Activated gamma-delta T cell treated with Interleukin-2 at 50 U/mL for 16 hours (primary cell): ENCODE measurements at places on chromosomes 12 and 14.

DNA sequence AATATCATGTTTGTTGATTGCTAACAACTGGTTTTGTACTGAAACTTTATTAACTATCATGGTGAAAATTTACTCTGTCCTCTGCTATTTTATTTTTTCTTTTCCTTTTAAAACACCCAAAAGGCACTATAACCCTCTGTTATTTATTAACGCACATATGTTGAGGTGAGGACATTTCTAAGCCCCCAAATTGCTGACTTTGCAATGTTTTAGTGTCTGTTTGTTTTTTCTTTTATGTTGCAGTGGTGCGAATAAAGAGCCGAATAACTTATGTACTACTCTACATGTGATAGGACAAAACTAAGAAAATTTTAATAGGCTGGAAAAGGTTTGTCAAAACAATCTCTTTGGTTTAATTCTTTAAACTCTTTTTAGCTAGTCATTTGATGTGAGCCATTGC, 24.5 kb upstream of the PAWR start:
- no peak for DNase-seq

DNA sequence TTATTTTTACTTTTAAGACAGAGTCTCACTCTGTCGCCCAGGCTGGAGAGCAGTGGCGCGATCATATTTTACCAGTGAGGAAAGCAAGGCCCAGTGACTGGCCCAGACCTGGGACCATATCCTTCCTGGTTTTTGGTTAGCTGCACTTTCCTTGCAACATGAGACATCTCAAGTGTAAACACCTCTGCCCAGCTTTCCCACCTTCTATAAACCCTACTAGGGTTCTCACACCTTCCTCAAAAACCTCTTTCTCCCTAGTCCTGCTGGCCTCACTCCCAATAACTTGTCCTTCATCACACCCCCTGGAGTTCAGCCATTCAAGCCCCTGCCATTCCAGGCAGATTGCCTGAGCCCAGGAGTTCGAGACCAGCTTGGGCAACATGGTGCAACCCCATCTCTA, 10.3 kb upstream of the PRPH start:
- no peak for DNase-seq

GRCh38 chr14:105384605-105385321, 13.6 kb upstream of the TEX22 start:
- DNase-seq: no peak

DNA sequence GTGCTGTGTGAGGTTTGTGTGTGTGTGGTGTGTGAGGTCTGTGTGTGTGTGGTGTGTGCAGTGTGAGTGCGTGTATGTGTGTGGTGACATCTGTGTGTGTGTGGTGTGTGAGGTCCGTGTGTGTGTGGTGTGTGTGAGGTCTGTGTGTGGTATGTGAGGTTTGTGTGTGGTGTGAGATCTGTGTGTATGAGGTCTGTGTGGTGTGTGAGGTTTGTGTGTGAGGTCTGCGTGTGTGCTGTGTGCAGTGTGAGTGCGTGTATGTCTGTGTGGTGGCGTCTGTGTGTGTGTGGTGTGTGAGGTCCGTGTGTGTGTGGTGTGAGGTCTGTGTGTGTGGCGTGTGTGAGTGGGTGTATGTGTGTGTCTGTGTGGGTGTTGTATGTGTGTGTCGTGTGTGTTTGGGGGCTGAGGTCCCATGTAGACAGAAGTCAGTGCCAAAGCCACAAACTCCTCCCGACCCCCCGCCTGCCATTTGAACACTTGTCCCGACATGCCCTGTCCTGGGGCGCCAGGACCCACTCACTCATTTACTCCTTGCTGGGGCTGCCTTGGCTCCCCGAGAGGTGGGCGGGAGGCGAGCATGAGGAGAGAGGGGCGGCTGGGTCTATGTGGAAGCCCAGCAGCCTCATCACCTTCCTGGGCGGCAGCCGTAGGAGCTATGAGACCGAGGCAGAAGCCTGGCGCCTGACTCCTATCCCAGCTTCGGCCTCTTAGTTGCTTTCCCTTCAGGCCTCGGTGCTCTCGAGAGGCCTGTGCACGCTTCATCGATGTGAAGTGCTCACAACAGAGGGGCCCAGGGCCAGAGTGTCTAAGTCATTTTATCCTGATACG, 20.5 kb downstream of the RILPL1 start:
- DNase-seq: no peak

- DNase-seq: no peak
These were observed 255.9 kb downstream of the NPAS3 start for GRCh38 chr14:33194551-33194950.

- peak; percentile 67 for DNase-seq
These were observed at the start of gene ZBTB39 for GRCh38 chr12:57005980-57006808. TSS of gene ZBTB39 (minus strand) at chr12:57006546. CDS start at chr12:57004917, 1,629 bp downstream.

DNA sequence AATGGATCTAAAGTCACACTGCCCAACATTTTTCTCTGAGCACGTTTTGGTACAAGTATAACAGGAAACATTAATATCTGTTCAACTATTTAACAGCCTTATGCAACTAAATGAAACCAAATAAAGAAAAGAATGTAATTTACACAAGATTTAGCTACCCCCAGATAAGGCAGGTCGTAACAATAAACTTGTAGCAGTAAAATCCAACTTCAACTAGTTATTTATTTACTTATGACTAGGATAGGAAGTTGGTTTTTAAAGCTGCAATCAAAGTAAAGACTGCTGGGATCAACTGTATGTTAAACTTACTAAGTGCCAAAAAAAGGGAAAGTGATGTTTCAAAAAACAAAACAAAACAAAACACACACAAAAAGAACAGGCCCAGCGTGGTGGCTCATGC, 30.9 kb downstream of the FERMT2 start:
- DNase-seq: no peak

DNA sequence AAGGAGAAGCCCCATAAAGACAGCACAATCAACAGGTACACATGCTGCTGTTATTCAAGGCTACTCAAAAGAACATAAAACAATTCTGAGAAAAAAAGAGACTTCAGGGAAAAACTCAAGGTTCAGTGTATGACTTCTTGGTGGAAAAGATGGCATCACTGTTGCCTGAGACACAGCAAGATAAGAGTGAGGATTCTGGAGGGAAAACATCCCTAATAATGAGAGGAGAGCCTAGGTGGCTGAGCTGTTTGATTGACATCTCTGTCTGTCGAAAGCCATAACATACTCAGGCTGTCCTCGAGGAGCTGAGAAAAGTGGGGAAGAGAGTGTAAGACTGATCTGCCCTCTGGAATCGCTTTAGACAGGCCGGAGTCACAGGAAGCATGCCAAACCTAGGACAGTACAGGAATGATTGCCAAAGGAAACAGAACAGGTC, 193.4 kb upstream of the AMIGO2 start:
- DNase-seq: no peak

GRCh38 chr12:49276304-49277290, 11.7 kb downstream of the TUBA1C start:
- DNase-seq: no peak

DNA sequence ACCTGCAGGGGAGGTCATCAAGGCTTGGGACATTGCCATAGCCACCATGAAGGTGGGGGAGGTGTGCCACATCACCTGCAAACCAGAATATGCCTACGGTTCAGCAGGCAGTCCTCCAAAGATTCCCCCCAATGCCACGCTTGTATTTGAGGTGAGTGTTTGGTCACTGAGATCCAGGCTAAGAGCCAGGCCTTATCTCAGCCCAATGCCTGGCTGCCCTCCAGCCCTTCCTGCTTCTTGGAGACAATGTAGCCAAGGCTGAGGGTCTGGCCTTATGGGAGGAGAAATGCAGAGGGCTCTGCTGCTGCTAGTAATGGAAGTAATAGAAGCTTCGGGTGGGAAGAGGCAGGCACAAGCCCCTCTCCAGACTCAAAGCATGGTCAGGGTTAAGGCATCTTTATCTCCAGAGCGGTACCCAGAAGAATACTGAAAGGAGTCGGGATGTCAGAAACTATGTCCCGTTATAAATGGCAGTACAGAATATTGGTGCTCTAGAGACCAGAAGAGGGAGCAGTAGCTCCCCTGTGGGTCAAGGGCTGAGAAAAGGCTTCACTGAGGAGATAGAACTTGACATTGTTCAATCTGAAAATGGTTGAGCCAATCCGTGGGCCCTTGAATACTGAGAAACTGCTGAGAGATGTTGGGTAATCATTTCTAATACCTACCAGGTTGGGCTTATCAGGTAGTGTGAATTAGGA, 3.1 kb downstream of the FKBP4 start:
- DNase-seq: no peak

DNA sequence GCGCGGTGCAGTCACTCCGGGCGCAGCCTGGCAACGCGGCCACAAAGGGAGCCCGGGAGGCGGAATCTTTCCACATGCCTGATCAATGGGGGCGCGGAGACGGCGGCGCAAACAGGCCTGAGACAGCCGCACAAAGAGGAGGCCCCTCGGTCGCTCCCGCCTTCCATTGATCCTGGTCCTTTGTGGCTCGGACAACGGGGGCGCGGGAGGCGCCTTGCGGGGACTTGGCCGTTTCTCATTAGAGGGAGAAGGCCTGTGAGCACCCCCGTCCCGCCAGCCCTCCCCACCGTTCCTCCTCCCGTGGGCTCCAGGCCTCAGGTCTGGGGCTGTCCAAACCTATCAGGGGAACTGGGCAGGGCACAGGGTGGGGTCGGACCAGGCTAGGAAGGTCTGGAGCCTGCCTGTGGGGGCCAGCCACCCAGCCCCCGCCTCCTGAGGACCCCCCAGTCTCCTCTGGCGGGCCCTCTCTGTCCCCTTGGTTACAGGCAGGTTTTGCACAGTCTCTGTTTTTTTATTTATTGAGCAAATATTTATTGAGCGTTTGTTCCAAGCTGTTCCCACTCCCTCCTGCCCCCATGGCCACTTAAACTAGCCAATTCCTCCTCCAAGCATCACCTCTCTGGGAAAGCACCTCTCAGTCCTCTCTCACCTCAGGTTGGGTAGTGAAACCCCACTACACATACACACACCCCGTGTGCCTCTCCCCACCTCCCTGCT, 29.0 kb upstream of the MSI1 start:
- DNase-seq: no peak

DNA sequence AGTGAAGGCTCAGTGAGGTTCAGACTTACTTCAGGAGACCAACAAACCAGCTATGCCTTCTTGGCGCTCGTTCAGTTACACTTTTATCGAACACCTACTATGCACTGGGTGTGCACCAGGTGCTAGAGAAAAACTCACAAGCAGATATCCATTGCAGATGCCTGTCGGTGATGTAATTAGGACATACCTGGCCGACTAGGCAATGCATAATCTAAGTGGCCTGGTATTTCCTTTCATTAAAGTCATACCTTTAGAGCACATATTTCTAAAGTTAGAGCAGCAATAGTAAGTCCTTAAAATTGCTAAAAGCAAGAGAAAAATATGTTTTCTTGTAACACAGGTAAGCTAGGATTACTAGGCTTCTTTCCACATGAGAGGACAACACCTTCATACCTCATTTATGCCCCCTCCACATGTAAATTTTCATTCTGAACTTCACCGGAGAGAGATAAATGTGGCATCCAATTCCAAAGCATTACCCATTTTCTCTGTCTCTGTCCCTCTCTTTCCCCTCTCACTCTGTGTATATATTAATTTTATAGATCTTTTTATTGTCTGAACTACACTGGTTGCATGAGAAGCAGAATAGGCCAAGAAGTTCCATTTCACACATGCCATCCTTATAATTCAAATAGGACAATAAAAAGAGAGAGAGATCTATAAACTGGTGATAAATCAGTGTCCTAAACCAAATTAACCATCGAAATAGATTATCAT, 242.2 kb downstream of the SPTSSA start:
- no peak for DNase-seq

GRCh38 chr14:47626151-47627035, 49.0 kb downstream of the MDGA2 start:
- DNase-seq: no peak

DNA sequence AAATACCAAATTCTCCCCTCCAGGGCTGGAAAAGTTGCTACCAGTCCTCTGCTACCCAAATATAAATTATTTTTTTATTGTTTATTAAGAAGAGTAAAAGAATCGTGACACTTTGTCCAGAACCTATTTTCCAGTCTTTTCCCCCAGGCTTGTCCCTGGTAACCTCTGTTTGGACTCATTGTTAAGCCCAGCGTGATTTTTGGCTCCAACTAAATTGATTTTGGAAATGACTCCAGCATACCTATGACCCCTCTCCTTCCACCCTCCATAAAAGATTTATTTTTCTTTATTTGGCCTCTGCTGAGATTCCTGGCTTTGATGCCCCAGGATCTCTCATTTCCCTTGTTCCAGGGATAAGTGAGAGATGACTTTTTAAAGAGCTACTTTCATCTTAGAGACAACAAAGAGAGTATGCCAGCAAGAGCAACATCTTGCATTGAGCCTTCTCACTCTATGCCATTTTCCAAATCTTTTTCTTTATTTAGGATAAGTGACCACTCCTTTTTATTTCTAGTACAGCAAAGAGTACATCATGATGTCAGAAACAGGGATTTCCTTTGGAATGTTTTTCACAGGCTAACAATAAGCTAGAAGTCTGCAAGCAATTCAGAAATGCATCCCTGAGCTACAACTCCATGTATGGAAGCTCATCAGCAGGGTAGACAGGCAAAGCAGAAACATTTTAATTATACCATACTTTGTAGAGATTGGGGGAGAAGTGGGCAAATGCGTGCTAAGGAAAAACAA, 75.8 kb downstream of the DAD1 start:
- DNase-seq: no peak

GRCh38 chr14:53356361-53357150, 203.4 kb upstream of the DDHD1 start:
- no peak for DNase-seq

DNA sequence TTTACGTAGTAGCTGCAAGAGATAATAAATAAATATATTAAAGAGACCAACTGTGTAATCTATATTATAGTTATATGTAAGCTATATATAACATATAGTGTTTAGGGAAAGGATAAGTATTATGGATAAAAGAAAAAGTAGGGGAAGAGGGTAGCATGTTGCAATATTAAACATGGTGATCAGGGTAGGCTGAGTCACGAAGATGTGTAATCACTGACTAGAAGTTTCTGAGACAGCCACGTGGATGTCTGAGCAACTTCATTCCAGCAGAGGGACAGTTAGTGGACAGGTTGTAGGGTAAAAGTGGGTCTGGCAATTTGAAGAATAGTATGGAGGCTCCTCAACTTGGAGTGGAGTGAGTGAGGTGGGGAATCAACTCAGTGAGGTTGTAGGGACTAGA, 109.7 kb downstream of the ANO4 start:
- DNase-seq: no peak

DNA sequence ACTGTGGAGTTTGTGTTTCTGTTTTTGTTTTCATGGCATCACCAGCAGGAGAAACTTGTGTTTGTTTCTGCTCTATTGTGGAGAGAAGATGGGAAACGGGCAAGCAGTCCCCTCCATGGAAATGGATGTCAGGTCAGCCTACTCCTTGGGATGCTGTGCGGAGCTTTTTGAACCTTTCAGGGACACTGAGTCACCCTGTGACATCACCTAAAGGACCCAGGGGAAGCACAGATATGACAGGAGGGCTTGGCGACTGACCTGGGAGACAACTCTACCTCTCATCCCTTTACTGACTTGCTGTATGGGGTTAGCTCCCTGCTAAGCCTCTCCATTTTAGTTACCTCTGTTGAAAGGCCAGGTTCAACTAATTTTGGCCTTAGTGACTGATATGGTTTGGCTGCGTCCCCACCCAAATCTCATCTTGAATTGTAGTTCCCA, 706.9 kb upstream of the TMEM132C start:
- no peak for DNase-seq

- no peak for DNase-seq
These were observed 111.3 kb downstream of the DYRK2 start for GRCh38 chr12:67759829-67760228.

- DNase-seq: no peak
These were observed 178.6 kb downstream of the BCAT1 start for GRCh38 chr12:24770334-24770733.

- no peak for DNase-seq
These were observed 94.4 kb downstream of the FIGNL2 start for GRCh38 chr12:51753980-51754675.
